ENCODE measurements at places on chromosomes 2 and 18.

DNA sequence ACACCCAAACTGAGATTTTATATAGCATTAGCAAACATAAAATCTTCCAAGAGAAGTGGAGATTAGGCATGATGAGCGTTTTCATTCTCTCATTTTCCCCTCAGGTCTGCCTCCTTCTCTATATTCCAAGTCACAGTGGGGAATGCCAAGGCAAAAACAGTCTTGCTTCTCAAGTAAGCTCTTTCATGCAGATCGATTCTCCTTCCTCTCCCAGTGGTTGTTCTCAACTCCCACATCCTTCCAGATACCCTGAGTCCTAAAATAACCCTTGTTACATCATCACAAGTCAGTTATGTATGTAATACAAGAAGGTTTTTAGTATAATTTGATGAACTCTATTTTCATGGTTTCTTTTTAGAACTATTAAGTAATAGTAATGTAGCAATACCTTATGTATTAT lies 150.6 kb downstream of the TXNL1 start:
- peak; percentile 77 for DNase-seq

- no peak for DNase-seq
Measured at GRCh38 chr18:74995419-74995736, 213.6 kb downstream of the PTGR3 start.

DNA sequence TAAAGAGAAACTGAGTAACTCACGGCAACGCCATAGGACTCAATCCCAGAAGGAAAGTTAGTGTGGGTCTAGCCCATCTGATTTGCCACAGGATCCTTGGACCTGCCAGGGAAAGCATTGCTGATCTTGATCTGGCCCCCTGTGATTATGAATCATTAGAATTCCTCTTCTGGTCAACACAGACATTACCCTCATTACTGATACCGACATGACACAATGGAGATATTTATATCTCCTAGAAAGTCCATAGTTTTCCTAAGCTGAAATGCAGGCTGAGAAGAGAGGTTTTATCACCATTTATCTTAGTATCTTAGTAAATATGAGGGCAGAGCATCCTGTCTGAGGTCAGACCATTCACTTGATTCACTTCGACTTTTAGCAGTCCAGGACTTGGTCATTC lies 75.5 kb upstream of the CCDC68 start:
- no peak for DNase-seq

- DNase-seq, result no peak
Measured at GRCh38 chr2:46494596-46494995, 15.2 kb downstream of the TMEM247 start.

DNA sequence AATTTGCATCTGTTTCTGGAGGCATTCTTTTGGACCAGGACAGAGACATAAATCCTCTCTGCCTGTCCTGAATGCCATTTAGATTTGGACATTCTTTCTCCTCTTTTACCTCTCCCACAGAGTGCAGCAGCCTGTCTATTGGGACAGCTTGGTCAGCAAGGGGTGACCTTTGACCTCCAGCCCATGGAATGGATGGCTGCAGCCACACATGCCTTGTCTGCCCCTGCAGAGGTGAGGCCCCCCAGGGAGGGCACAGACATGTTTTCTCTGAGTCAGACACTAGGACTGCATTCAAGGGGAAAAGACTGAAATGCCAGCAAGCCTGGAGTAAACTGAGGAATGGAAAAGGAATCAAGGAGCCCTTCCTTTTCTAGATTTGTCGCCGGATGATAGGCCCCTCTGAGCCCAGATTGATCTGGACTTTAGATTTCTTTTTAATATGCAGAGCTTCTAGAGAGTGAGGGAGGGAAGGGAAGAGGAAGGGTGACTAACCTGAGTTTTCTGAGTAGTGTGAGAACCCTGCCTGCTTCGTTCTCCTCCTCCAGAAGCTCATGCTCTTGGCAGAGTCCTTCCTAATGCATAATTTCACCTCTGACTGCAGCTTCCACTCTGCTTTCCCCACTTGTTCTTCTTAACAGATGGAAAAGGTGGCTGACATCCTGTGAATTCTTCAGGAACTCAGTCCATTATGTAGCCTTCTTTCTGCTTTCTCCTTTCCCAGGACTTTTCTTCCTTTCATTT lies 16.1 kb upstream of the TTLL4 start:
- DNase-seq, result no peak

- no peak for DNase-seq
Measured at GRCh38 chr2:4300616-4301015, 597.2 kb downstream of the DCDC2C start.

DNA sequence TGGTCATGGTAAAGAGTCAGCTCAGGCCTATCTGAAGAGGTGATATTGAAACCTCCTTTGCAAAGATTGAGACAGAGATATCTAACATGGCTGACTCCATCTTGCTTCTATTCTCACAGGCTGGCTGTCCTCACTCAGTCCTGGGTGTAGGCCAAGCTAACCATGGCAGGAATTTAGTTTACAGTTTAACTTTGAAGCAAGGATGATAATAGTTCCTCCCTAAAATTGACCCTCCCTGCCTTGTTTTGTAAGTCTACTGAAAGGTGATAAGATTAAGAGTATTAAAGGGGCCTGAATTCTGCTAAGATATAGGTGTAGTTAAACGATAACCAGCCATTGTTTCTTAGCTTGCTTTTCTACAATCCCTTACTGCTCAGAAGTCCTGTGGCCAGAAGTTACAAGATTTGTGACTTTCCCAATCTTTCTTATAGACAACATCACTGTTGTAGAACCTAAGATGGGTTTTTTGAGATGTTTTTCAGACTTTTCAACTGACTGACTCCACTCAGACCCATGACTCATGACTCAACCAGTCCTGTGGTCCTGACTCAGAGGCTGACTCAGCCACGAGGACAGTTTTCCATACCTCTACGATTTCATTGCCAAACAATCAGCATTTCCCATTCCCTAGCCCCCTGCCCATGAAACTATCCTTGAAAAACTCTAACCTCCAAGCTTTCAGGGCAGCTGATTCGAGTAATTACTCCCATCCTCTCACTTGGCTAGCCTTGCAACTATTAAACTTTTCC lies 195.7 kb upstream of the SESTD1 start:
- no peak for DNase-seq

- DNase-seq, result no peak
Measured at GRCh38 chr2:189018631-189019030, 44.5 kb downstream of the COL3A1 start.

- no peak for DNase-seq
Measured at GRCh38 chr2:157441072-157441454, 2.8 kb downstream of the CYTIP start.

GRCh38 chr18:66111018-66111417 lies 360.2 kb downstream of the CDH7 start:
- DNase-seq, result no peak

DNA sequence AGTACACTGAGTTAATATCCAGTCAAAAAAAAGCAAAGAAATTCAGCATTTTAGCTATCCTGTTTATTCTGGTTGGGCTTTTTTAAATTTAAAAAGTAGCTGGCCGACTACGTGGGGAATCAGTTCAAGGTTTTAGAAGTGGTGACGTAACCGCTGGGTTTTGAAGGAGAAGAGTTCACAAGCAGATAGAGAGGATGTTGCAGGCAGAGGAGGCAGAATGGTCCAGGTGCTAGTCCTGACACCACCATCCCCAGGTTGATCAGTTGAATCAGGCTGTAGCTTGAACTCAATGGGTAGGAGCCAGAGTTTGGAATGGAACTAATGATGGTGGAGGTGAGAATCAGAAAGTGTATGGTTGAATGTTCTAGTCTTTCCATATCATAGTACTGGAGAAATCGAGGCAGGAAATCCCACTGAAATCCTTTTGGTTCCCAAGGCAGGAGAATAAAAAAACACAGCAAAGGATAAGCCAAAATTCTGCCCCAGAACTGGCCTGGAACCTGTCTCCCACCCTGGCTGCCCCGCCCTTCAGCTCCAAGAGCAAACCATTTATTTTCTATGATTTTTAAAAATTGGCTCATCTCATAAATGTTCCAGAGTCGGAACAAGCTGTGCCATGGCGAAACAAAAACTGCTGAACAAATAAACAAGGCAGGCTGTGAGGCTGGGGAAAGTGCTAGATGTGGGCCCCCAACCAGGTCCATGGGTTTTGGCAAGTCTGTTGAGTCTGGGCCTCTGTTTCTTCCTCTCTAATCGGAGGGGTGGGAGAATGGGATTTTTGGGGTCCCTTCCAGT lies 44.0 kb downstream of the SLC4A1AP start:
- no peak for DNase-seq

All from KBM-7 (cell line).